ENCODE measurements at places on chromosomes 5 and 9. TPM values are rescaled to one million over a fixed set of nuclear protein-coding genes. Genes with fewer than 3 reads are reported as not detected.

GRCh38 chr9:130847306-130848217, 12.5 kb downstream of the ABL1 start:
- H3K4me3 ChIP-seq, result no peak overlapping the region
- no peaks in the 10 kb centered on the region for H3K27me3 ChIP-seq
- peak overlapping the region; percentile 98 for H3K27ac ChIP-seq
- peaks cover 44% of the 10 kb centered on the region for H3K4me1 ChIP-seq
- DNase-seq, result peak; percentile 100

GRCh38 chr9:136697146-136697820, 10.0 kb upstream of the AGPAT2 start:
- no peaks in the 10 kb centered on the region for H3K36me3 ChIP-seq
- DNase-seq, result no peak
- H3K27ac ChIP-seq, result no peak overlapping the region
- H3K27me3 ChIP-seq, result peaks cover 29% of the 10 kb centered on the region
- H3K4me1 ChIP-seq, result peaks cover 54% of the 10 kb centered on the region

ANKRD20A1 gene
- 0.44 TPM for total RNA-seq

GRCh38 chr9:98563212-98563907, 145.4 kb downstream of the GABBR2 start:
- H3K36me3 ChIP-seq, result no peaks in the 10 kb centered on the region
- peaks cover 8% of the 10 kb centered on the region for H3K27me3 ChIP-seq
- no peak overlapping the region for H3K27ac ChIP-seq
- no peak for DNase-seq
- H3K4me3 ChIP-seq, result no peak overlapping the region

GRCh38 chr5:166399781-166400180, 1891.7 kb upstream of the WWC1 start:
- no peak overlapping the region for H3K4me3 ChIP-seq
- no peaks in the 10 kb centered on the region for H3K36me3 ChIP-seq
- no peaks in the 10 kb centered on the region for H3K4me1 ChIP-seq
- no peaks in the 10 kb centered on the region for H3K27me3 ChIP-seq

- no peak for DNase-seq
- H3K27ac ChIP-seq, result peak overlapping the region; percentile 10
- peaks cover 14% of the 10 kb centered on the region for H3K4me1 ChIP-seq
- no peaks in the 10 kb centered on the region for H3K36me3 ChIP-seq
- no peaks in the 10 kb centered on the region for H3K27me3 ChIP-seq
These were observed 48.2 kb downstream of the TRIO start for GRCh38 chr5:14191325-14191724.

NR2F1-AS1 gene
- 3.8 TPM for total RNA-seq

PAEP gene
- not detected for total RNA-seq

Data from muscle of leg (tissue), 16 donors.